KG1 (cell line): ENCODE measurements at places on chromosomes 6 and 20.

DNA sequence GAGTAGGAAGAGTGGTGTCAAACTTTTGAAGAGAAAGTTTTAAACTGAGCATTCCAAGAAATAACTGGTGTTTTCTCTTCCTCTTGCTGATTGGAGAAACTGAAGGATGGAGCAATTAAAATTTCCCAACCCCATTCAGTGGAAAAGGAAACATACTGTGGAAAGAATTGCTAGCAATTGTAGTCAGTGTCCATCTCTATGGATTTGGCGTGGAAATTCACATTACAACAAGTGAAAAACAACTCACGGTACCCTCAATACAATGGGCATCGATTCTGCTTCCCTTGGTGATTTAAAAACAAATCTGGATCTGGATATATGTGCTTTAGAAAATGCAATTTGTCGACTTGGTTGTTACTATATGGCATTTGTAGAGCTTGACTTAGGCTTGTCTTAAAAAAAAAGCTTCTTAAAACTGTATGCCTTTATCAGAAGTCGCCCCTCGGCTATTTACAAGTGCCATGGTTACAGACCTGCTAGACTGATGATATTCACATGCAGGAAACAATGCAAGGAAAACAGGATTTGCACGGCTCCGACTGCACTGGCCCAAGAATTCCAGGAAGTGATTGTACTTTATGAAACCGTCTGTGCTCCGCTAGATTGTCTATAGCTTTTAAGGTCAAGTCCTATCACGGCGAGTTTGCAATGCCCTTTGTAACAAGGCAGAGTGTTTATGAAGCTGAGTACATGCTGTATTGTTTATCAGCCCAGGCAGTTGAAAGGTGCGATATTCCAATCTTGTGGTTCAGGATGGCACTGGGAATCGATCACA lies 131.7 kb upstream of the PHACTR1 start:
- DNase-seq, result no peak

DNA sequence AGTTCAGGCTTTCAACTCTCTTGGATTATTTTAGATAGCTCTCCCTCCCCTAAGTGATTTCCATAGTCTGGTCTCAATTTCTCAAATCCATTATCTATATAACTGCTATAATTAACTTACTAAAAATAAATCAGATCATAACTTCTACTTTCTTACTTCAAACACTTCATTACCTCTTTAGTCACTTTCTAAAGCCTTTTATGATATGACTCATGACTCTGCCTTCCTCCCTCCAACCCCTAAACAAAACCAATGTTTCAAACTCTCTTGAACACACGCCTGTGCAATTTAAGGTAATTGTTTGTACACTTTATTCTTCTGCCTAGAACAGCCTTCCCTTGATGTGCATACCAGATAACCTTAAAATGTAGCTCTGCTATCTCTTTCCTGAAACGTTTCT lies 100.5 kb downstream of the LMBRD1 start:
- DNase-seq, result no peak

DNA sequence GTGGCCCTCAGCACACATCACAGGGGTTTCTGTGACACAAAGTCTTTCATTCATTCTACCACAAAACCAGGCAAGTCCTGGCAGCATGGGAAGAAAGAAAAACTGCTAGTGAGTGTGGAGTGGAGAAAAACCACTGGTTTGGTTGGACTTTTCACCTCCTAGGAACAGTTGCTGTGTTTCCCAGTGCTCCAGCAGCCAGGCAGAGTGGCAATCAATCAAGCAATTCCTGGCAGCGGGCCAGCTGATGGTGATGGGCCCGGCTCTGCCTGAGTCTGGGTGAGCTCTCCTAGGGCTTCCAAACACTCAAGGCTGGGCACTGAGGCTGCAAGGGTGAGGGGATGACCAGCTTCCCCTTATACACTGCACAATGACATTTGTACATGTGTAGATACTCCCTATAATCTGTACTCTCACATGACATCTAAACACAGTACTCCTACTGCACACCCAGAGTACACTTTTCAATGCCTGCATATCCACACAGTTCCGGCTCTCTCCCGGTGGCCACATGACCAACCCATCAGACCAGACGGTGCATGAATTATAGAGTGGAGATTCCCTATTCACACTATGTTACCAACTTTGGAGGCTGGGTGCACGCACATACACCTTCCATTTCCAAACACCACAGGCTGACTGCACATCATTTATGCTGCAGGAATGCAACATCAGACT lies 156.6 kb downstream of the UNC5CL start:
- DNase-seq, result no peak

DNA sequence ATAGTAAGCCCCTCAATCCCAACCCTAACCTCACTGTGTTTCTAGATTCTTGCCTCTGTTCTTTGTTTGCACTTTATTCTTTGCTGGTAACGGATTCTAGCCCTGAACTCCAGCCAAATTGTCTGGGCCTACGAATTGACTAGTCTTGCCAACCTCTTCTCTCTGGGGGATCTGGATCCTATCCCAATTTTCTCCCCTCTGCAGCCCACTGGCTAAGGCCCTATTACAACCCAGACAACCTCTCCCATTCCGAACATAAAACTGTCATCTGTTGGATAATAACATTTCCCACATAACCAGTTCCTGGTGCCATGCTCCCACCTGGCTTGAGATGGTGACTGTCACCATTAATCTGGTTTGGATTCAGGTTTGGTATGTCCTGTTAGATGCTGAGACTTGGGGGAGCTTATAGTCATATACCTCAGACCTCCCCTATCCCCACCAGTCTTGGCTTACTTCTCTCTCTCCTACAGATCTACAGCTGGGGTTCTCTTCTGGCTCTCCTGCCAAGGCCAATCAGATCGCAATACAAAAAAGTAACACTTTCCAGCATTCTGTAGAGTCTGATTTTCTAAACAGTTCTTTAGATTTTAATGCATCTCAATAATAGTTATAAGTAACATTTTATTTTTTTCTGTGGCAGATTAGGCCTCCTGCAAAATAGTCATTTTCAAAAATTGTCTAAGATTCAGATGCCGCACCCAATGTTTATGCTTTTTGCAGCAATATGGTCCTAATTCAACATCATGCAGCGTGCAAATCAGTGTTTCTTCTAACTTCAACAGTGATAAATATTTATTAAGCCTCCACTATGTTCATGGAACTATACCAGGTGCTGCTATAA lies 29.8 kb upstream of the AHI1 start:
- no peak for DNase-seq

DNA sequence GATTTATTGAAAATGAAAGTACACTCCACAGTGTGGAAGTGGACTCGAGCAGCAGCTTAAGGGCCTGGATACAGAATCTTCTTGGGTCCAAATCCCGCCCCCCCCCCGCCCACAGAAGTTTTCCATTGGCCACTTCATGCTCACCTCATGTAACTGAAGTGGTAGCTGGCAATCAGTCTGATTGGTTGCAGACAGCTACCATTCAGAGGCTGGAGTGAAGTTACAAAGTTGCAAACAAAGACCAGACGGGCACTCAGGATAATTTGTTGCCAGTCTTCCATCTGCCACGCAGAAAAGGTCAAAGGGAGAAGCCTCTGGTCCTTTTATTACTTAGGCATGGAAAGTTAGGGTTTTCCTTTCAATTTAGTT lies 25.8 kb upstream of the FABP7 start:
- DNase-seq, result no peak
